ENCODE measurements at places on chromosomes 16 and 17.

DNA sequence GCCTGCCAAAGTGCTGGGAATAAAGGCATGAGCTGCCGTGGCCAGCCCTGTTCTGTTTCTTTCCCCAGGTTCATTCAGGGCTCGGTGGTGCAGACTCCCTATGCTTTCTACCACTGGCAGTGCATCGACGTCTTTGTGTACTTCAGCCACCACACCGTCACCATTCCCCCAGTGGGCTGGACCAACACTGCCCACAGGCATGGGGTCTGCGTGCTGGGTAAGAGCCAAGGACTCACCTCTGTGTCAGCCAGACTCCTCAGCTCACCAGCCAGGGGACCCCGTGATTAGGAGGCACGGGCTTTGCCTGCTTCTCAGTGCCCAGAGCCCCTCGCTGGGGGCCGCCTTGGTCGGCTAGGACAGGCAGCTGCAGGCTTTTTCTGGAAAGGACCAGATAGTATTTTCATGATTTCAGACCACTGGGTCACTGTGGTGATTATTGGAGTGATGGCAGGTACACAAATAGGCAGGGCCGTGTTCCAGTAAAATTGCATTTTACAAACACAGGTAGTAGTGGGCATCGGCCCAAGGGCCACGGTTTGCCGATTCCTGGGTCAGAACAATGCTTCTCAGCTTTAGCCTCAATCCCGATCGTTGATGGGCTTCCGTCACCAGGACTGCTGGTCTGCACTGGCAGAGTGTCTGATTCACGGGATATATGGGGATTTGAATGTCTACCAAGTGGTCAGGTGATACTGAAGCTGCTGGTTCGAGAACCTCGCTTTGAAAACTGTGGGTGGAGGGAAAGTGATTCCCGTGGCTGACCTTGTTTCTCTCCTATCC is 5.0 kb downstream of the ENGASE start:
- DNase-seq = no peak

DNA sequence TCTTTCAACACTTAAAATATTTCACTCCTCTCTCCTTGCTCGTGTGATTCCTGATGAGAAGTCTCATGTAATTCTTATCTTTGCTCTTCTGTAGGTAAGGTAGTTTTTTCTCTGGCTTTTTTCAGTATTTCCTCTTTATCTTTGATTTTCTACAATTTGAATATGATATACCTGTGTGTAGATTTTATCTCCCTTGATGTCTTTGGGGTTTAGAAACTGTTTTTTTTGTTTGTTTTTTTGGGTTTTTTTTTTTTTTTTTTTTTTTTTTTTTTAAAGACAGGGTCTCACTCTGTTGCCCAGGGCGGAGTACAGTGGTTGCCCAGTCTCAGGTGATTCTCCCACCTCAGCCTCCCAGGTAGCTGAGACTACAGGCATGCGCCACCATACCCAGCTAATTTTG is 26.6 kb downstream of the MOSMO start:
- DNase-seq = no peak

- no peak for DNase-seq
Measured at GRCh38 chr17:78952706-78953105, 27.0 kb downstream of the LGALS3BP start.

DNA sequence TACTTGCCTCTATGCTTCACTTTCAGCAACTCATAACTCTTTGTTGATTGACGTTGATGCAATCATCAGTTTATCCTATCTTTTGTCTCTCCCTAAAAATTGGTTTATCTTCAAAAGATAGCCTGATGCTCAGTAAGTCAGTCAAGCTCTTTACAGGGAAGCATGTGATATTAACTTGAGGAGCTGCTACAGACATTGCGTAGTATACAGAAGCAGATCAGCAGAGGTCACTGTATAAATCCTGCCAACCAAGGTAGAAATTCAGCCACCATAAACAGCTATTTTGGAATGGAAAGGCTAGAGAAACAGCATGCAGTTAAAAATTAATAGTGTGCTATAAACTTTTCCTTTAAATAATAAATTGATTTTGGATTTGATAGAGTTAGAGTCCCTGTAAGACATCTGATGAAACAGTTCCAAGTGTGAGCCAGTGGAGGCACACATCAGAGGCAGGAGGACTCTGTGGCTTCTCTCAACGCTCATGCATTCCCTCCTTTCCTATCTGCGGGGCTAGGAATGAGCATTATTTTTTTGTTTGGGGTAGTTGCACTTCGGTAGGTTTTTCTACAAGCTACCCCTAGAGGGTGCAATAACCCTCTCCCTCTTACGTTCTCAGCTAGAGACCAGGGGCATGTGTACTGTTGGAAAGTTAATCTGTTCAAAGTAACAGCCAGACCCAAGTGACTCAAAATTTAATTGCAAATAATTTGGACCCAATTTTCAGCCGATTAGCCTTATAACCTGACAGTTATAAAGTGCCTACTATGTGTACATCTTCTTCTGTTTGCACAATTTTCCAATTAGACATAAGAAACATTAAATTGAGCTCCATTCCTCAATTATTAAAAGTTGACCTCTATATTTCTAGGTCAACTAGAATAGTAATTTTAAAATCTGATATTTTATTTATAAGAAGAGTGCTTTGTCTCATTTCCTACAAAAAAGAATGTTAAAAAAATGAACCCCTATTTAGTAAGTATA is 647.7 kb upstream of the SOX9 start:
- peak; percentile 70 for DNase-seq

GRCh38 chr16:5461574-5461973 is 364.0 kb upstream of the EEF2KMT start:
- no peak for DNase-seq

- no peak for DNase-seq
Measured at GRCh38 chr16:89637379-89637778, 20.1 kb downstream of the CHMP1A start.

DNA sequence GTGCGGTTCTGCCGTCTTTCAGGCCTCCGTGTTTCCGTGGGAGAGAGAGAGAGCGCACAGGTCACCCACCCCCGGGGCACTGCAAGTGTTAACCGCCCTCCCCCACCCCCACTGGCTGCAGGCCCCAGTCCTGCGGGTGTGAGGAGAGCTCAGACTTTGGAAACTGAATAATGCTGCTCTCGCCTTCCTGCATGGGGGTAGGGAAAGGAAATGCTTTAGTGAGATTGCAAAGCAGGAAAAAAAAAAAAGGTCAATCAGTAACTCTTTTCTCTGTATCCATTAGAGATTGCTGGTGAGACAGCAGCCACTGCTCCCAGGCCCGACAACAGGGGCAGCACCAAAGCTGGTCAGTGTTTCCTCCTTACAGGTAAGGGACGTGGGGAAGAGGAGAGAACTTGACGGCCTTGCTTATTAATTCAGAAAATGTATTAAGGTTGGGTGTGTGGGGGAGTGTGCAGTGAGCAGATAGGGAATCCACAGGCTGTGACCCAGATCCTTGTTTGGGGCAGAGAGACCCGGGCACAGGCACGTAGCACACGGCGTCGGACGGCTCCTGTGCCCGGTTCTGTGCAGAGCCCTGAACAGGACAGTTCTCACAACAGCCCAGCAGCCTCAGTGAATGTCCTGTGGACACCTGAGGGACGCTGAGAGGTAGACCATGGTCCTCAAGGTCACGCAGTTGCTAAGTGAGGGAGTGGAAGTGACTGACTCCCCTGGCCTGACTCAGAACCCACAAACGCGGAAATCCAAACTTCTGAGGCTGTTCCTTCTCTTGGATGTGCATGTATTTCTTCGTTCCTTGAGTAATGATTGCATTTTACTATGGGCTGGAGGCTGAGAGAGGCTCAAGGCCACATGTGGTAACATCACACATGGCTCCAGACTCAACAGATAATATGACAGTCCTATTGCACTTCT is 156.5 kb downstream of the FOXL1 start:
- DNase-seq = no peak

GRCh38 chr17:79146562-79146961 is 71.9 kb downstream of the ENGASE start:
- DNase-seq = peak; percentile 33

DNA sequence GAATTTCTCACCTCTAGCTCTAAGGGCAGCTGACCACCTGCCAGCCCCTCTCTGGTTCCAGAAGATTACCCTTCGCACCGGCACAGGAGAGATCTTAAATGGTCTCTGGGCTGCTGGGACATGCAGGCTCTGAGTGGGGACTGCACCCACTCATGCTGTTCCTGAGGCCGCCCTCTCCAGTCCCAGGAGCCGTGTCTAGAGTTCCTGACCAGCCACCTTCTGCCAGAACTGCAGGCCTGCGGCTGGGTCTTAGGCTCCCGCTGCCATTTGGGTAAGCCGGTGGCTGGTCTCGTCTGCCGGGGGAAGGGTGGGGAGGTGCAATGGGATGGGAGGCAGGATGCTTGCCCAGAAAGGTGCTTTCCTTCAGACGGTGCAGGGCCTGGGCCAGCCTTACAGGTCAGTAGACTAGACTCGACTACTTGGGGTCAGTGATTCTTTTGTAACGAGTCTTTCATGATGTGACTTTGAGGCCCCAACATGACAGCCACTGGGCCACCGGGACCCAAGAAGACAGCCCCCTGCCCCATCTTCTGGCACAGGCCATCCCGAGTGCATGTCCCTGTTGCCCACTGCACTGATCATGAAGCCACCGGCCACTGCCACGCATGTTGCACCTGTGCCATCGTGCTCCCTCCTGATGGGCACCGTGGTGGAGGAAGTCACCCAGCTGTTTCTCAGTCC is 26.4 kb downstream of the B9D1 start:
- no peak for DNase-seq

DNA sequence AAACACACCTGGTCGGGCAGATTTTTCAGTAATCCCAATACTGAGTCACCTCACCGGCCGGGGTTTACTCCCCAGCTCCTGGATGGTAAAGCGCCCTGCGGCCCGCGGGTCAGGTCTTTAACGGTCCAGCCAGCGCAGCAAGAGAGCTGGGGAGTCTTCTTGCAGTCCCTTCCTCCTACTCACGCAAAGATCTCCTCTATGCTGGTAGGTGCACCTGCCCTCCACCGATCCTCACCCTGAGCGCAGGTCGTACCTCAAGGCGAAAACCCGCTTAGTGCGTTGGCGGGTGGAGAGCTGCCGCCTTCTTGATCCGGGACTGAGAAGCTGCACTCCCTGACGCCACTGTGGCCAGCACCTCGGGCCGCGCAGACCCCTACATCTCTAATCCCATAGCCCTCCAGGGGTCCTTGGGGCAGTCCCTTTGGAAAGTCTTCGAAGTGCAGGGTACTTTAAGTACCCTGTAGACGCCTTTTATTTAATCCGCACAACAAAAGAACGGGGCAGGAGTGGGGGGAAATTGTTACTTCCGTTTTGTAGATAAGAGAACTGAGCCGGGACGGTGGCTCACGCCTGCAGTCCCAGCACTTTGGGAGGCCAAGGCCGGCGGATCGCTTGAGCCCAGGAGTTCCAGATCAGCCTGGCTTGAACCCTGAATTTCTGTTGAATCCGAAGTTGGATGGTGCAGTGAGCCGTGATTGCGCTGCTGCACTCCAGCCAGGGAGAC is 10.4 kb upstream of the HOXB13 start:
- DNase-seq = no peak

DNA sequence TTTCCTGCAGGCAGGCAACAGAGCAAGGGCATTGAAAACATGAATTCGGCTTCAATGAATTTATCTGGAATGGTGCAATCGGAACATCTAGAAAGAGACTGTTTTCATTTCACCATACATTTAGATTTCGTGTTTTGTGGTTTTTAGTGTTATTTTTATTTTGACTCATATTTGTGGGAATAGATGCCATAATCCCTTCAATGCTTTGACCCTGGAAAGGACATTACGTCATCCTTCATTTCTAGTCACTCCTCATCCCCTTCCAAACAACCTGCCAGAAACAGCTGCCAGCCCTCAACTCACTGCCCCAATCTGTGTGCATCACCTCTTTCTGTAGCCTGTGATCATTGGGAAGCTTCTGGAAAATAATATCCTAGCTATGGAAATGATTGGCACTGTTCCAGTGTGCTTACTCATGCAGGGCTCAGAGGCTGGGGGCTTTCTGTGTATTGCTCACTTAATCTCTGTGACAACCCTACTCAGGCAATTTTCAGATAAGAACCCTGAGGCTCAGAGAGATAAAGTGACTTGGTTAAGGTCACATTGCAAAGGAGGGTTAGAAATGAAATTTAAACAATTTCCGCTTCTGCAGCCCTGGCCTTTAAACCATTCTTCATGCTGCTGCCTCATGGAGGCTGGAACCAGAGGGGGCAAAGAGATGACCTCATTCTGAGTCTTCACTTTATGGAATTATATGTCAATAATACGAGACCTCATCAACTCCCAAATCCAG is 9.5 kb upstream of the KSR1 start:
- DNase-seq = no peak

DNA sequence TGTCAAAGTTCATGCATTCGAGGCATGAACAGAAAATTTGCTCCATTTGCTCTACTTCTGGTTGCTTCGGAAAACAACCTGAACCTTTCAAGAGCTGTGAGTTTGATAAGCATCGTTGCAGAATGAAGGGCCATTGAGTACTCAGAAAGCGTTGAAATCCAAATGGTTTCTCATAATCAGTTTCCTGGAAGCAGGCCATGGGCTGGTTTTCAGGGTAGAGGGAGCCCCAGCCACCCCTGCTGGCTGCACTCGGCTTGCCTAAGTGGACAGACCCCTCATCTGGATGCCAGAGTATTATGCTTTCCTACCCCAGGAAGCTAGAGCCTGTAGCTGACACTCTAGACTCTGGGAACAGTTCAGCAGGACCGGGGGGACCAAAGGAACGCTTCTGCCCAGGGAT is 24.4 kb downstream of the SCNN1G start:
- DNase-seq = peak; percentile 82

DNA sequence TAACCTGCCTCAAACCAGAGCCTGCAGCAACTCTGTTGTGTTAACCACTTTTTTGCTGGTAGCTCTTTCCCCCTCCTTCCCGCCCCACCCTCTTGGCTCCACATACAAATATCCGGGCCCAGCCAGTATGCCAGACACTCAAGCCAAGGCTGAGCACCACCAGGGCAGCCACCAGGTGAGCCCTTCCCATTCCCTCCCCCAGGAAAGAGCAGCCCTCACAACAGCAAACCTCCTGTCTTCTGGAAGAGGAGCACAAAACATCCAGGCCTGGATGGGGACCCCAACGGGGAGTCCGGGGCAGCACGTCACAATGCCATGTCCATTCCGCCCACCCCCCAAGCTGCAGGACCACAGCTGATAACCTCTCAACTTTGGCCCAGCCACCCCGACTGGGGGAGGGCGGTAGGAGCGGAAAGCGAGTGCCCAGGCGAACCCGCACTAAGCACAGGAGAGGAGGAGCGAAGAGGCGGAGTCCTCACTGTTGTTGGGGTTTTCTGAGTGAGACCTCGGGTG is 757 bp downstream of the ORMDL3 start:
- peak; percentile 13 for DNase-seq
